ENCODE measurements at places on chromosomes 7 and 10.

- DNase-seq, result no peak
These were observed 79.7 kb downstream of the GNAT3 start for GRCh38 chr7:80432166-80432565.

DNA sequence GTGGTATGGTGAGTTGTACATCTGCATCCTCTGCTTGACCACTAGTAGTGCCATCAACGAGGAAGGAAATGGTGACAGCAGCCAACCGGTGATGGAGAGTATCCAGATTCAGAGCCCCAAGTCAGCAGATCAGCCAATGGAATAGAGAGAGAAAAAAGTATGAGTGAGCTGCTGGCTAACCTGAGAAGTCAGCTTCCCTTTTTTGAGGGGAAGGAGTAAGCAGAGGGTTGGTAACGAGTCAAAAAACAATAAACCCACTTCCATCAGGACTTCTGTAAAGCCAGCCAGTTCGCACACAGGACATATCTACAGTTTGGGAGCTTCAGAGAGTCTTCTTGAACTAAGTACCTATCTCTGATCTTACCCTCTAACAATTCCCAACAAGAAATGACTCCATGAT is 8.9 kb downstream of the SLC25A28 start:
- no peak for DNase-seq

DNA sequence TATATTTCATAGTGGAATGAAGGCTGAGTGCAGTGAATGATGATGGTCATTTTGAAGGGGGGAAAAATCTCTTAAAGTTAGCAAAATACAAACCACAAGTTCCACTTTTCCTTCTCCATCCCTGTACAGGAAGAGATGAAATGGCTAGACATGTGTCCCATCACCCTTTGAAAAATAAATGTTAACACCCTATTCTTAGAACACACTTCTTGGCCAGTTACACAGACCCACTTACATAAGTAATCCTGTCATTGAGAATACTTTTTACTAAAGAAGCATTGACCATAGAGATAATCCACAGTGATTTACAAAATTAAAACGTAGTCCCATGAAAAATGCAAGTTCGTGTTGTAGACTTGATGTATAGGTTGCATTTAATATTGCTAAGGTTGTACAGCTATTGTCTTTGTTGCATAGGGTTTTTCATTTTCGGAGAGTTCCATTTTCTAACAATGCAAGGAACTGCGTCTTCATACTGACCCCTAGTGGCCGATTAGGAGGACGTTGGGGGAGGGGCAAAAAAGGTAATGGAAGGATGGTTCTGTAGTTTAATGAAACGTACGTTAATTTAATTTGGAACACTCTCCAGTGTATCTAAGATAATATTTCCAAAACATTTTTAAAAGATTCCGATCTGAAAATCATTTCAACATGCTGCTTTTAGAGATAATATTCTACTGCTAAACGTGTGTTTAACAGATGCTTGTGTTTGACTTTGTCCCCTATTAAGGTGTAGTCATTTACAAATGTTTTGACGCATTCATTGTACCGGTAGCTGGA is 60.9 kb downstream of the ARMC3 start:
- DNase-seq, result peak; percentile 13

GRCh38 chr10:110174201-110174600 is 33.2 kb upstream of the MXI1 start:
- no peak for DNase-seq

GRCh38 chr10:49784681-49785080 is 22.6 kb upstream of the OGDHL start:
- no peak for DNase-seq

GRCh38 chr10:15724683-15725082 is 5.0 kb upstream of the ITGA8 start:
- DNase-seq, result no peak

- no peak for DNase-seq
These were observed 49.1 kb downstream of the CTBP2 start for GRCh38 chr10:125111118-125111727.

GRCh38 chr10:52755297-52756062 is 17.1 kb downstream of the MBL2 start:
- no peak for DNase-seq

DNA sequence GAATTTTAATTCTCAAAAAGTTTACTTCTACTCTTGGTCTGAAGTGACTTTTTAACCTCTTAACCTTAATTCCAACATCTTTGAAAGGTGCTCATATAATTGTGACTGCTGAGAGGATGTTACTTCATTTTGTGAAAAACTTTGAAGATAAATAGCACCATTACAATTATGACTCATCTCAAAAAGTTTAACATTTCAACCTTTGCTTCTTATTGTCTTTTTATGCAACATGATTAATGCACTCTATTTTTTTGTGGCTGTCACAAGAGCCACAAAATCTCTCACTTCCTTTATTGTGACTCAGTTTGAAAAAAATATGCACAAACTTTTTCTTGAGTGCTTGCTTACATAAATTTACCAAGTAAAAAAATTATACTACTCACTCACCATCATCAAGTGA is 383.1 kb downstream of the LRRTM3 start:
- no peak for DNase-seq

- no peak for DNase-seq
These were observed 642.0 kb upstream of the PFKP start for GRCh38 chr10:2425320-2425719.
